SK-MEL-5 (cell line): ENCODE measurements at places on chromosomes 6 and 20.
A peak's percentile ranks its signal among the peaks of the same experiment; 100 is the strongest.

DNA sequence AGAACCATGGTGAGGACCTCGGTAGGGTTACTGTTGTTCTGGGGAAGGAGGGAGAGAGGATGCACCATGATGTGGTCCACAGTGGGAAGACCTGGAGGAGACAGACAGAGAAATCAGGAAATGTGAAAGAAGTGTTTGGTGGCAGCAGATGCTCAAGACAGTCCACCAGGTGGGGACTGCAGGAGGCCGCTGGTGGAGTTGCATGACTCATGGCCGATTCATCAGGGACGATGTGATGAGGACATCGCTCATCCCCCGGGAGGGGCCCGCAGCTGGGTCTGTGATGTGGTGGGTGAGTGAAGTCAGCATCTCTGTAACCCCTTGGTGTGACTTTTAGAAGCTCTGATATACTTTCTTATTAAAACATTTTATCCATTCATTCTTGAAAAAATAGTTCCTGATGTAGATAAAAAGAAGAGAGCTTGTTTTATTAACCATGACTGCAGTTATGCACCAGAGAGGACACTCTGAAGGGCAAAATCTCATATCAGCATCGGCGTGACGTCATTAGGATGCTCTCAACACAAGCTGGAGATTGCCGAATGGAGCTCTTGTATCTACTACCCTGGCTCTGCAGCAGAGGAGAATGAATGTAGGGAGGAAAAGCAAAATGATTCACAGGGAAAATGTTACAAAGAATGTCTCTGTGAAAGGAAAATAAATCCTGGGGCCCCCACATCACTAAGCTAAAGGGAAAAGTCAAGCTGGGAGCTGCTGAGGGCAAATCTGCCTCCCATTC lies 71.2 kb downstream of the RAMACL start:
- DNase-seq = no peak

- no peak for DNase-seq
These were observed 57.4 kb downstream of the IYD start for GRCh38 chr6:150426198-150426597.

DNA sequence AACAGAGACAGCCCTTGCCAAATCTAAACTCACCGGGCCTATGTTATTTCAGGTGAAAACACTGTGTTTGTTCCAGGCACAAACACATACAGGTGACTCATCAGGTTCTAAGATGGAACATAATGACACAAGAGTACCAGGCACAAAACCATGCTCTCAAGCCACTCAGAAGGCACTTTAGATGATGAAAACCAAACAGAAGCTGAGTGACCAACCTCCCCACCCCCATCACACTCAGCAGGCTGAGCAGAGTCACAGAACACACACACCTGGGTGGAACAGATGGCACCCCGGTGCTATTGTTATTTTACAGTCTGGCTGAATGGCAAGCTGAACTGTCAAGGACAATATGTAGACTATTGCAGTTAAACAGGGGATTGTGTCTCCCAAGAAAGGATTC lies 20.6 kb upstream of the NKX2-2 start:
- DNase-seq = no peak

GRCh38 chr6:45532721-45533210 lies 155.0 kb upstream of the SUPT3H start:
- no peak for DNase-seq

GRCh38 chr6:36651659-36652379 lies 26.7 kb upstream of the CDKN1A start:
- DNase-seq = no peak

GRCh38 chr6:149963462-149964307 lies at the start of gene ULBP1:
Gene ULBP1 (plus strand): TSS chr6:149963943. CDS start chr6:149964050, 107 bp downstream.
- no peak for DNase-seq

- DNase-seq = no peak
These were observed 27.5 kb upstream of the TBXT start for GRCh38 chr6:166194914-166195859.

GRCh38 chr20:63873477-63873971 lies 8.5 kb downstream of the TPD52L2 start:
- DNase-seq = no peak

DNA sequence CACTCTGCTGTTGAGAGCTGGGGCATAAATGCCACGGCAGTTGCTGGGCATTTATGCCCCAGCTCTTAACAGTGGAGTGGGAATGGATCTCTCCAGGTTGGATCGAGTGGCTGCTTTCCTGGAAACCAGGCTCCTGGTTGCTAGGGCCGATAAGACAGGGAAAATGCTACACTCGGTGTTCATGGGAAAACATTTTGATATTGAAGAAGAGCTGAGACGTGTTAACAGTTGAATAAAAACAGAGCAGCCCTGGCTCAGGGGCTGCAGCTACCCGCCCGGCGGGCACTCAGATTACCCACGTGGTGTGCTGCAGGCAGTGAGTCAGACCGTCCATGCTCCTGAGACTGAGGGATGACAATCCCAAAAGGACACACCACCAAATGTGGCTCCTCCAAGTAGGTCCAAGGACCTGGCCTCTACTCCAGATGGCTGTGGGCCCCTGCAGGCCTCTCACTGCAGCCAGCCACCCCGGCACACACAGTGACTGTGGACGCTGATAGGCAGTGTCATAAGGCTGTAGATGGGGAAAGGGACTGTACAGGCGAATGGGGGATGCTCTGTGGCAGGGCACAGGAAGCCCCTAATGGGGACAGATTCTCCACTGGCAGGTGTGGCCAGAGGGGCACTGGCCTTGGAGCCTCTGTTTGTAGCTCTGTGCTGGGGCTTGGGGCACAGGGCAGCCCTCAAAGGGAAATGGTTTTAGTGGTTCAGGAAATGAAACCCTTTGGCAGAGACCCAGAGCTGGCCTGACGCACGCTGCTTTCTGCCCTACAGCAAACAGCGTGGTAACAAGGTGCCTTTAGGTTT lies 237.8 kb downstream of the LY86 start:
- peak; percentile 73 for DNase-seq

GRCh38 chr6:41283600-41283999 lies 2.9 kb downstream of the TREM1 start:
- no peak for DNase-seq

DNA sequence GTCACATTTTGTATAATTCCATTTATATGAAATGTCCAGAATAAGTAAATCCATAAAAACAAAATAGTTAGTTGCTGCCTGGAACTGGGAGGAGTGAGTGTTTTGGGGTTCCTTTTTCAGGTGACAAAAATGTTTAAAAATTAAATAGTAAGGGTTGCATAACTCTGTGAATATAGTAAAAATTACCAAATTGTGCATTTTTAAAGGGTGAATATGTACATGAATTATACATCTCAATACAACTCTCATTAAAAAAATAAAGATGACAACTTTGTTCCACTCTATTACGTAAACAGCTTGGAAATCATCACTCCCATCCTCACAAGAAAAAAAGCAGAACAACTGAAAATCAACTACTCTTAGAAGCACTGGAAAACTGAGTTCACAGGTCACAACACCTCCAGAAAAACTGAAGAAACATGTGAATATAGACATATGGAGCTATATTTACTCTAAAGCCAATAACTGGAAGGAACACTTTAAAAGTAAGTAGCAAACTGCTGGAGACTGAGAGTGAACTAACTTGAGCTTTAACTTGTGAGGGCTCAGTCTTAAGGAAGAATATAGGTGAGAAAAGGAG lies 40.0 kb downstream of the RANBP9 start:
- no peak for DNase-seq

DNA sequence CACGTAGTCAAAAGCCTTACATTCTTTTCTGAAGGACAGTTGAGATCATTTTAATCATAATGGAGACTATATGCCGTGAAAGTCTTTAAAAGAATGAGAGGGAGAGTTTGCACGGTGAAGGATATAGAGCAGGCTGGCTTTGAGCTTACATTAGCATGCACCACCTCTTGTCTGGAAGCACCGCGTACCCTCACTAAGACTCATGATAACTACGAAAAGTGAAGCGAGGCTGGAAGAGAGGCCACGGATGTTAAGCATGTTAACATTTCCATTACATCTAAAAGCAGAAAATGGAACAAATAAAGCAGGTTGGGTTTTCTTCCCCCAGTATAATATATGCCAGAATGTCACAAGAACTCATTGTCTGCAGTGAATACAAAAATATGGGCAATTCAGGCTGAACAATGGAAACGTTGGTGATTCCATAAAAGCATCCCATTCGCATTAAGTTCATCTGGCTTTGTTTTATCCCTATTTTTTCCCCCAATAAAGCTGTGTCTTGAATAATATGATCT lies 40.6 kb upstream of the NKX2-2 start:
- DNase-seq = no peak

DNA sequence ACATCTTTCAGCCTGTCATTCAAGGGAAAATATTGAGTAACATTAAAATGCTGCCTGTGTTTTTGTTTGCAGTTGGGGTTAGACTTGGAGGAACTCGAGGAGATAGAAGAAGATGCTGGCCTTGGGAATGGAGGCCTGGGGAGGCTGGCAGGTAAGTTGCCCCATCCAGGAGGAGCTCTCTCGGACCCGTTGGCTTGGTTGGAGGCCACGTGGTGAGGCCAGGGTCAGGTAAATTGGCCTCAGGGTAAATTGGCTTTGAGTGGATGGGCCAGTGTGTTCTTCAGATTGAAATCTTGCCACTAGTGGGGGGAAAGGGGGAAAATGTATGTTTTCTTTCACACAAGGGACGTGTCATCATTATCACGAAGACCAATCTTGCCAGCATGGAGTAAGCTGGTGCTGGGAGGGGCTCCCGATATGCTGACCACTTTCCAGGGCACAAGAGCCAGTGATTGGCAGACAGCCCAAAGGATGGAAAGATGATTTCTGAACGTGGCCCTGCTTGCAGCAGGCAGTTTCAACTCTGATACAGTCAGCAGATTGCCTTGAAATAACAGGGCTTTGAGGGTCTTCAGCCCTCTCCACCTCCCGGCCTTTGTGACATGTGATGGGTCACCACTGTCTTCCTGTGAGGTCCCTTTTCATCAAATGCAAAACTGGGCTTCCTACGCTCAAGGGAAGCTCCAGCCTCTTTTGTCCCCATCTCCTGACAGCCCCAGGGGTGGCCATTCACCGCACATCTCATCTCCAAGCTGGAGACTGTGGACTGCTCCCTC lies 21.4 kb downstream of the PYGB start:
- DNase-seq = no peak

DNA sequence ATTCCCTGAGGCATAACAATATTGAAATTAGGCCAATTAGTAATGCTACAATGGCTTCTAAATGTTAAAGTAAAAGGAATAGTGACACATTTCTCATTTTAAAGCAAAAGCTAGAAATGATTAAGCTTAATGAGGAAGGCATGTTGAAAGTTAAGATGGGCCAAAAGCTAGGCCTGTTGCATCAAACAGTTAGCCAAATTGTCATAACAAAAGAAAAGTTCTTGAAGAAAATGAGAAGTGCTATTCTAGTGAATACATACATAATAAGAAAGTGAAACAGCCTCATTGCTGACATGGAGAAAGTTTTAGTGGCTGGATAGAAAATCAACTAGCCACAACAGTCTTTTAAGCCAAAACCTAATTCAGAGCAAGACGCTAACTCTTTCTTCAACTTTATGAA lies 12.9 kb downstream of the OR2A4 start:
- no peak for DNase-seq

GRCh38 chr6:68756454-68757375 lies 121.6 kb downstream of the ADGRB3 start:
- DNase-seq = no peak

GRCh38 chr6:70538376-70538775 lies 28.4 kb upstream of the SDHAF4 start:
- no peak for DNase-seq

DNA sequence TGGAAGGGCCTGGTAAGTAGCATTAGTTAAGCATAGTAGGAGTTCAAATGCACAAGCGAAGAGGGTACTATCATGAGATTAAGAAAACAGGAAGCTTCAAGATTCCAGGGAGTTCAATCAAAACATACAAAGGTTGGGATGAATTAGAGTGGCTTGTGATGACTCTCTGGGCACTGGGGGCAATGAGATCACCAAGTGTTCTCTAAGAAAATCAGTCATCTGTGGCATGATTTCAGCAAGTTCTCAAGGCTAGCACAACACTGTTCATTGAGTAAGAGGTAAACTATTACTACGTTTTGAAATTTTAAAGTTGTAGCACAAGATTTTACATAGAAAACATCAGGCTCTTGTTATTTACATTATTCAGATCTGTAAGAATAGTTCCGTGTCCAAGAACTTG lies 139.7 kb upstream of the FLRT3 start:
- peak; percentile 10 for DNase-seq

DNA sequence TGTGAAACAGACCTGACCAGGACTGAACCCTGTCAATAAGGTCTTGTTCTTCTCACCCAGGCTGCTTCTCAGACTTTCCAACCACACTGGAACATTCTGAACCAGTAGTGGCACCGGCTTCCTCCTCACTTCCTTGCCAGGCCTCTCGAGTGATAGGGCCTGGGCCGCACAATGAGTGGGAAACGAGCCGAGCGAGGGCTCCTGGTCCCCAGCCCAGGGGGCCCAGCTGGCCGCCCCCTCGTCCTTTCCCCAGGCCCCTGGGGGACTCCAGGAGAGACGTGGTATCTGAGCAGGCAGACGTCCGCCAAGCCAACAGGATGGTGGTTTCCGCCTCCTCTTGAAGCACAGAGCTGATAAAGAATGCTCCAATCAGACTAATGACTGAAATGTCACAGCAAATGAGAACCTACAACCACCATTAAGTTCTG lies 117.9 kb downstream of the GMDS start:
- DNase-seq = no peak

GRCh38 chr6:114108119-114109002 lies 137.4 kb upstream of the HDAC2 start:
- peak; percentile 87 for DNase-seq

- DNase-seq = peak; percentile 73
These were observed 12.4 kb downstream of the WFDC3 start for GRCh38 chr20:45779011-45779915.

DNA sequence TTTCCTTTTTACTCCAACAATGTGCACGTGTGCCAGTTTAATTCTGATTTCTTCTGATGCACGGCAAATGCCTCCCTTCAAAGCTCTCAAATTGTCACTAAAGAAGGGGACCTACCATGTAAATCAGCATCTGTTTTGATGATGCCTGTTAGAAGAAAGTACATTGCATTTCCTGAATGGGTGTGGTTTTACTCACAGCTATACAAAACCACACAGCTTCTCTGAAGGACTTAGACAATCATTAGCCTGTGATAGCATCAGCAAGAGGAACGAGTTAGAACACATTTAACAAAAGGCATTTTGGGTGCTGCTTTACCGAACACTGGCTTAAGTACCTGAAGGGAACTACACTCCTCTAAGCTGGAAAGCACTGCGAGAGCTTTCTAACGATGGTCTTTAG lies 109.4 kb downstream of the ATXN1 start:
- no peak for DNase-seq

GRCh38 chr6:22302838-22303237 lies 6.0 kb upstream of the PRL start:
- no peak for DNase-seq

DNA sequence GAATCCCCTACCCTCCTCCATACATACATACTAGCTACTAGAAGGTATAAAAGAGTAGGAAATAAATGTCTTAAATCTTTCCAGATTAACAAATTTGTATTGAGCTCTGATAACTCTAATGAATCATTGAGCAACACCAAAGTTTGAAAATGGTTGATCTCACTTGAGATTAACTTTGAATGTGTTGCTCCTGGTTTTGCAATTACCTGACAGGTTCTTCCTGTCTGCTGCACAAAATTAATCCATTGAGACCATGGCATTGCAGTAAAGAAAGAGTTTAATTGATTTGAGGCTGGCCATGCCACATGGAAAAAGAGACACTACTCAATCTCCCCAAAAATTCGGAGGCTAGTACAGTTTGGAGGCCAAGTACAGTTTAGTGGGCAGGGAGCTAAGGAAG lies 21.3 kb upstream of the EZR start:
- DNase-seq = no peak
